ENCODE measurements at places on chromosomes 1 and 21. TPM values are rescaled to one million over a fixed set of nuclear protein-coding genes. Genes with fewer than 3 reads are reported as not detected.

Gene KCNE1
- not detected for total RNA-seq

Gene HORMAD1
- 9.5 TPM for total RNA-seq

Gene LCE3D
- 3.4 TPM for total RNA-seq

Gene PLD5
- total RNA-seq, result 2.0 TPM

Gene PGM1
- 36.6 TPM for total RNA-seq

Gene PARS2
- total RNA-seq, result 4.2 TPM

Gene BMP8A
- 0.17 TPM for total RNA-seq

Gene RBM11
- not detected for total RNA-seq

Gene TNFRSF4
- not detected for total RNA-seq

Gene OLFM3
- not detected for total RNA-seq

Gene ADAMTS4
- total RNA-seq, result not detected

Gene MYOG
- not detected for total RNA-seq

Gene ERG
- total RNA-seq, result not detected

Gene OR2T35
- total RNA-seq, result not detected

Gene FNBP1L
- 26.4 TPM for total RNA-seq

Gene ADAMTSL4
- total RNA-seq, result 7.1 TPM

Gene C1orf141
- total RNA-seq, result not detected

Gene LAMC1
- 107 TPM for total RNA-seq

Gene PPCS
- total RNA-seq, result 37.3 TPM

Gene RPTN
- not detected for total RNA-seq

Gene NHLH1
- 0.76 TPM for total RNA-seq

Gene LCE2B
- total RNA-seq, result not detected
